Stimulated activated CD8-positive, alpha-beta memory T cell treated with anti-CD3 and anti-CD28 coated beads, Interleukin-7, amount 100 ng/mL, for 4 hours (primary cell): ENCODE measurements at places on chromosomes 3 and 15.

GRCh38 chr15:85004550-85004949 lies 22.9 kb downstream of the PDE8A start:
- DNase-seq, result no peak

DNA sequence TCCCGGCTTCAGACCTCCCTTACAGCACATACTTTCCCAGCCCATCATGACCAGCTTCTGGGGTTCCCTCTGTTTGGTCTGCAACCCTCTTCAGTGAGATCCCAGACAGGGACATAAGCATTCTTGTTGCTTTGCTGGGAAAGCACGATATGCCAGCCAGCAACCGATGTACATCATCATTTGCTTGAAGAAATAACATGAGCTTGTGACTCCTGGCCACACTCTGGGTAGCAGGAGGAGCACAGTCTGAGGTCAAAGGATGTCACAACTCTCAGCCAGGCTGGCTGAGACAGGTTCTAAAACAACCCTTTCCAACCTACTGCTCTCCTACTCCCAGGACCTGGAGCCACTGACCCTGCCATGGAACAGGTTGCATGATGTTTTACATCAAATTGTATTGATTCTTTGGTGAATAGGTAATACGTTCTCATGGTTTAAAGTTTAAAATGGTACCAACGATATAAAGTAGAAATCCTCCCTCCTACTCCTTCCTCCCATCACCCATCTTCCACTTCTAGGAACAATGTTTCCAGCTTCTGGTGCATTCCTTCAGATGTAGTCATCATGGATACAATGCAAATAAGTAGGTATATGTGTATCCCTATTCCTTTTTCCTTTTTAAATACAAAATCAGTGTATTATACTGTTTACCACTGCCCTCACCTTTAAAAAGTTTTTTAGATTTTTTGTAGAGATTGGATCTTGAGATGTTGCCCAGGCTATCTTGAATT lies 190.3 kb downstream of the OPA1 start:
- DNase-seq, result no peak

- DNase-seq, result no peak
Measured at GRCh38 chr15:49255966-49256759, 86.1 kb downstream of the GALK2 start.

GRCh38 chr3:26962492-26963360 lies 340.2 kb downstream of the LRRC3B start:
- no peak for DNase-seq

DNA sequence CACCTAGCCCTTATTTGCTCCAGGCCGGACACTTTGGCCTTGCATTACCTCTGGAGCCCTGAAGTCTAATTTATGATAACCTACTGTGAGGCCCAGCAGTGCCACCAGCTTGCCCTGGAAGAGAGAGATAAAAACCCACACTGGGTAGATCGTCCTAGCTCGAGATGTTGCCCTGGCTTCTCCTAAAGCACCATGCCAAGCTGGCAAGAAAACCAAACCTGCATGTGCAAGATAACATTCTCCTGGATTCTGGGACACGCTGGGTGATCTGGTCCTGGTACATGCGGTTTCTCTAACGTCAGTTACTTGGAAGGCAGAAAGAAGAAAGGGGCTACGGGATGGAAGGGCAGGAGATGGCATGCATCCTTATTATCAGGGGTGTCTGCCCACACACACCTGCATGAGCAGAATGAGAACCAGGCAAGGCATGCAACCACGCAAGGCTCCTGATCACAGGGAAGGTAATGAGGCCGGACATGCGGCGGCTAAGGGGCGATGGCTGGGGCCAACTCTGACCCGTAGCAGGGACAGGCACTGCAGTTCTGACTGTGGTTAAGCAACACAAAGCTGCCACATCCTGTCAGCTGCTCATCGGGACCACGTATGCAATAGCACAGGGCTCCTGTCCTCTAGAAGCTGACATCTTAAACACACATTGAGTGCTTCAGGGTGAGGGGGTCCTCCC lies 73.0 kb downstream of the OXNAD1 start:
- DNase-seq, result peak; percentile 30

GRCh38 chr3:169020371-169020770 lies 643.1 kb downstream of the MECOM start:
- DNase-seq, result no peak

GRCh38 chr3:148971401-148972163 lies 19.8 kb upstream of the GYG1 start:
- no peak for DNase-seq

DNA sequence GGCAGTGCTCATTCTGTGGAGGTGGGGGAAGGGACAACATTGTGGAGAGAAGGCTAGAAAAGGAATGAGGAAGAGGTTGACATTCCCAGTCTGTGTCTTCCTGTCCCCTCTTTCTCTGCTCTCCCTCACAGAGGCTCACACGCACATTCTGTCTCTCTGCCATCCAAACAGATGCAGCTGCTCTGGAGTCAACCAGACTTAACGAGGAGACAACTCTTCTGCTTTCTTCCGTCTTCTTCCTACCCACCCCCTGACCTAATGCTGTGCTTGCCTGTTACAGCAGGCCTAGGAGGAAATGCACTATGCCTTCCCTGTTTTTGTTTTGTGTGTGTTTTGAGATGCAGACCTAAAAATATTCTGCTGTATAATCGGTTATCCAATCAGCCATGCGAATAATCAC lies 121.9 kb downstream of the CACNA1D start:
- no peak for DNase-seq

- no peak for DNase-seq
Measured at GRCh38 chr3:135731546-135731945, 234.0 kb upstream of the PPP2R3A start.

DNA sequence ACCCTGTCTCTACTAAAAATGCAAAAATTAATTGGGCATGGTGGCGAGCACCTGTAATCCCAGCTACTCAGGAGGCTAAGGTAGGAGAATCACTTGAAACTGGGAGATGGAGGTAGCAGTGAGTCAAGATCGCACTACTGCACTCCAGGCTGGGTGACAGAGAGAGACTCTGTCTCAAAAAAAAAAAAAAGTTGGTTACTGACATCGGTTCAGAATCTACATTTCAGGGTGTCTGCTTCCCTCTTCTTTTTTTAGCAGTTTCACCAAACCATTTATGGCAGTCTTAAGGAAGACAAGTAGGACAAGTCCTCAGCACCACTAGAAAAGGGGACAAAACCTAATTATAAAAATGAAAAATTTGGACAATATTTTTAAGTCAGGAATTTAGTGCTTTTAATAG lies 3.3 kb upstream of the USP4 start:
- DNase-seq, result no peak

- no peak for DNase-seq
Measured at GRCh38 chr15:96703794-96704550, 373.5 kb downstream of the NR2F2 start.

- DNase-seq, result no peak
Measured at GRCh38 chr3:66778777-66779176, 219.3 kb upstream of the KBTBD8 start.

DNA sequence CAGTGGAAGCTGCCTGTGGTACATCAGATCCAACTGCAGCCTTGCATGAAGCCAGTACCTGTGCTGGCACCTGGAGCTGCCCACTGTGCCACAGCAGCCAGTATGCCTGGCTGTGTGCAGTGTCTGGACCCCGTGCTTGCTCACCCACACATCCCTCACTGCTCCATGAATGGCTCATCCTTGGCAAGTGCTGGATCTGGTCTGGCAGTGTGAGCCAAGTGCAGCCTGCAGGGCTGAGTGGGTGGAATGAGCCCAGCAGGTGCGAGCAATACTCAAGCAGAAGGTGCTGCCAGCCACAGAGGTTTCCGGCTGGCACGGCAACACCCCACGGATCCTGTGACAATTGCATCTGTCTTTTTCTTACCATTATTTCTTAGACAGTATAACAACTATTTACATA lies 488.2 kb upstream of the ROBO2 start:
- DNase-seq, result no peak

- DNase-seq, result no peak
Measured at GRCh38 chr15:25179673-25180511, 225.1 kb downstream of the SNRPN start.

GRCh38 chr3:14847613-14848541 lies 29.1 kb downstream of the FGD5 start:
- DNase-seq, result no peak

DNA sequence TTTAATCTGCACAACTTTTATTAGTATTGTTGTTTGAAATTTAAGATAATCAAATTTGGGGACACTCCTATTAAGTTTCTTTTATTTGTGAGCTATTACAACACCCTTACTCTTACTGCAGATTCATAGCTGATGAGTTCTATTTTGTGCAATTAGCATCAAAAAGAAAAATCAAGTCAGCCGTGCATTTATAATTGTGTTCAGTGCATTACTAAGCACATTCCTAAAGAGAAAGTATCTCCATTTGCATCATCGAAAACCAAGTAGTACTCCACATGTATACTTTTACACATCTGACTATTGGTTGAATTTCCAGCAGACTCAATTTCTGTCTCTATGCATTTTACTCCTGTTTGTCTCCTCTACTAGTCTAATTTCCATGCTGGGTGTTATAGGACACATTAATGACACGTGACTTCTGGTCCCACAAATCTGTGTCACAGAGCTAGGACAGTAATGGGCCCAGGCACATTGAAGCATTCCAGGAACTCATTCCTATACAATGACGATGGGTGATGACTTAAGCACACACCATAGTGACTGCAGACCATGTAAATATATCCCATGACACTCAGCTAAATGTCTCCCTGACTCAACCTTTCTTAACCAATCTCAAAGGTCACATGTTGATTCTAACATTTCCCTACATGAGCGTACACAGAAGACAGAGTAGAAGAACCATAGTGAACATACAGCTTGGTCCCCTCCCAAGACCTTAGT lies 477.5 kb downstream of the LPP start:
- no peak for DNase-seq

GRCh38 chr15:68809517-68809916 lies 11.2 kb downstream of the ANP32A start:
- DNase-seq, result no peak

DNA sequence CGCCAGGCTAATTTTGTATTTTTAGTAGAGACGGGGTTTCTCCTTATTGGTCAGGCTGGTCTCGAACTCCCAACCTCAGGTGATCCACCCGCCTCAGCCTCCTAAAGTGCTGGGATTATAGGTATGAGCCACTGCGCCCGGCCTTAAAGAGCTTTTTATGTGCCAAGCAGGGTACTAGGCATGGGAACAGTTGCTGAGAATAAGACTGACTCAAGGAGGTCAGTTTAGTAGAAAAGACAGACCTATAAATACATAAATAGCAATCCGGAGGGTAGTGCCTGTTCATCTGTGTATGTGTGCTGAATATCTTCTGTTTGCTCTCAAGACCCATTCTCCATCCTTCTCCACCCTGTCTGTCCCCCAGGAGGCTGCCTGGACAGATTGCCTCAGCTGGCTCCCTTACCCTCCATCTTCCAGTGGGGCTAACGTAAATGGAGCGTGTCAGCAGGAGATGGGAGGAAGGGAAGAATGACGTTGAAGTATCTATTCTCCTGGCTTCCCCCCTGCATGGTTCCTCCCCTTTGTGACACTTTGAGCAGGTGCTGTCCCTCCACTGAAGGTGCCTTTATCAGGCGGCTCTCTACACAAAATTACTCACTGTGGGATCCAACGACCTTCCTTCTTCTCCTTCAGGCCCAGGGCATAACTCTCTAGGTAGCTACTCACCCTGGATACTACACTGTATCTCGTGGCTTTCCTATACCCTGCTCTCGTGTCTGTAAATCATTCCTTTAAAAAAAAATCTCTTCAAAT lies 31.1 kb downstream of the FBXO40 start:
- DNase-seq, result no peak

- DNase-seq, result no peak
Measured at GRCh38 chr15:99239545-99240198, 9.7 kb downstream of the TTC23 start.

- DNase-seq, result no peak
Measured at GRCh38 chr3:60609446-60609845, 641.8 kb downstream of the FHIT start.

- no peak for DNase-seq
Measured at GRCh38 chr15:68627476-68627875, 48.7 kb downstream of the CORO2B start.

DNA sequence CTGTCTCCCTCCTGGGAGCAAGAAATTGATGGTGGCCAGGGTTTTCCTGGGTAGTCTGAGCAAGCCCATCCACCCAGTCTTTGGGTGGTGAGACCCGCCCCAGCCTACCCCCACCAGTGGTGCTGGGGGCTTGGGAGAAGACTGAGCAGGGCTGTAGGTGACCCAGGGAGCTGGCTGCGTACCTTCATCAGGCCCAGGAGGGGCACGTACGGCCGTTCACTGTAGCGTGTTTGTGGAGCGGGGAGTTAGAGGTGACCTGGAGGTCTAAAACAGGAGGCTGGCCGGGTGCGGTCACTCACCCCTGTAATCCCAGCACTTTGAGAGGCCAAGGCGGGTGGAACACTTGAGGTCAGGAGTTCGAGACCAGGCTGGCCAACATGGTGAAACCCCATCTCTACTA lies 11.5 kb downstream of the LOXL1 start:
- no peak for DNase-seq

GRCh38 chr3:64104691-64105111 lies 81.4 kb upstream of the PSMD6 start:
- DNase-seq, result no peak

DNA sequence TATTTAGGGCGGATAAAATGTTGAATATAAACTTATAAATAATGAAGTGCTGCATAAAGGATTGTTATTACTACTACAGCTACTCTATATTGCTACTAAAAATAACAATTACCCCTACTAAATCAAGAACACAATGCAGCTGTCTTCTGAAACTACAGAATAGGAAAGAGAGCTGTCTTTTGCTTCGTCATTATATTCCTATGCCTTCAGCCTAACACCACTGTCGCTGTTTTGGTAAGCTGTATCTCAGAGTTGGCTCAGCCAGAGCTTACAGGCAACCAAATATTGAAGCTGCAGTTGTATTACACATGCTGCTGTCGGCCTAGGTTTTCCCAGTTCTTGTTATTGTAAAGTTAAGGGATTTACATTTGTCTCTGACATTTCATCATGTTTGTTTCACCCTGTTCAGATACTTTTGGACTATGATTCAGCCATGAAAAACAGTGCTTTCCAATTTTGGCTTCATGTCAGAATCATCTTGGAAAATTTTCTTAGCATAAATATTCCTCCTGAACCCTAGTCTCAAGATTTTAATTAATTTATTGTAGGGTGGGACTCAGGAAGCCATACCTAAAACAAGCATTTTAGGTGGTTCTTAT lies 31.3 kb upstream of the LPP start:
- no peak for DNase-seq

DNA sequence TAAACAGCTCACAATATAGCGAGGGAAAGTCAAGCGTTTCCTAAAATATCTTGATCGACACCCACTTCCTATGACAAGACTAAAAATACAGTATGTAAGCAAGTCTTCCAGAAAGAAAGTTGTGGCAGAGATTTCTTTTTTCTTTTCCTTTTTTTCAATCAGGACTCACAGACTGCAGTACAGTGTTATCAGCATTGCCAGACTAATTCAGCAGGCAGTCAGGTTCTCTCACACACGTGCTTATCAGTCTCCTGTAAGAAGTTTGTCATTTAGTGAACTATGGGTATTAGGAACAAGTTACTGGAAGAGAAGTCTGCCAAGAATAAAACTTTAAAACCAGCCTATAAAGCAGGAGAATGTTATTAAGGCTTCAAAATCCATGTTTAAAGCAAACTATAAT lies 32.8 kb upstream of the ZNF385D start:
- DNase-seq, result no peak
